Nephron progenitor cell (in vitro differentiated cells): ENCODE measurements at places on chromosomes 6 and 20.
A peak's percentile ranks its signal among the peaks of the same experiment; 100 is the strongest.

- peaks cover 41% of the 10 kb centered on the region for H3K36me3 ChIP-seq
- H3K27me3 ChIP-seq, result no peaks in the 10 kb centered on the region
- peaks cover 16% of the 10 kb centered on the region for H3K4me1 ChIP-seq
- H3K4me3 ChIP-seq, result no peak overlapping the region
Measured at GRCh38 chr6:161038229-161039031, 46.9 kb downstream of the MAP3K4 start.

DNA sequence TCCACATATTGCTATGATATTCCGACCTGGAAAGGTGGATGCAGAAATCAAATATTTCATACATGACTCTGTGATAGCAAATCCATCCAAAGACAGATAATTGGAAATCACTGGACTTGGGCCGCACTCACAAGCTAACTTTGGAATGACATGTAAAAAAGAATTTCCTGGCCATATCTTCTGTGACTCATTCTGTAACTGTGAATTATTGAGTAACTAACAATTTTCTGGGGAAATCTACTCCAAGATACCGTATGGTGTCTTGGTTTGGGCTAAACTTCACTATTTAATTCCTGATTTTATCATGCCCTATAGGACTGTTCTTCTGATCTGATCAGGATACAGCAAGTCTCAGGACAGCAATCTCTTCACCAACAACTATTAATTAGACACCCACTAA lies 92.7 kb upstream of the LY86 start:
- peaks cover 7% of the 10 kb centered on the region for H3K27me3 ChIP-seq
- no peak for DNase-seq
- no peak overlapping the region for H3K27ac ChIP-seq

DNA sequence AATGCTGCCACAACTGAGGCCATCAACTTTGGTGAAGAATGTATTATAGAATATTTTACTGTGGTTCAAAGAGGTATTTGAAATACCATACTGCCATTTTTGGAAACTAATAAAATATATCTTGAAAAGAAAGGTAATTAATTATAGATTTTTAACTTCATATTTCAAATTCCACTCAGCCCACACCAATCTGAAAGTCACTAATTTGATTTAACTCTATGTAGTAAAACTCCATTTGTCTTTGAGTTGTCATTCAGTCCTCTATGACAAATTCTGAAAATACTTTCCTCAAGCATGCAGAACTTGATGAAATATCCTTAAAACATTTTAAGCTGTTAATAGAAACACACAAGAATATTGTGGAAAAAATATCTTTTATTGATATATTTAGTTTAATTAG lies 1196.7 kb upstream of the CITED2 start:
- H3K36me3 ChIP-seq, result no peaks in the 10 kb centered on the region
- no peaks in the 10 kb centered on the region for H3K27me3 ChIP-seq
- no peak for DNase-seq
- H3K4me3 ChIP-seq, result no peak overlapping the region
- no peak overlapping the region for H3K27ac ChIP-seq

DNA sequence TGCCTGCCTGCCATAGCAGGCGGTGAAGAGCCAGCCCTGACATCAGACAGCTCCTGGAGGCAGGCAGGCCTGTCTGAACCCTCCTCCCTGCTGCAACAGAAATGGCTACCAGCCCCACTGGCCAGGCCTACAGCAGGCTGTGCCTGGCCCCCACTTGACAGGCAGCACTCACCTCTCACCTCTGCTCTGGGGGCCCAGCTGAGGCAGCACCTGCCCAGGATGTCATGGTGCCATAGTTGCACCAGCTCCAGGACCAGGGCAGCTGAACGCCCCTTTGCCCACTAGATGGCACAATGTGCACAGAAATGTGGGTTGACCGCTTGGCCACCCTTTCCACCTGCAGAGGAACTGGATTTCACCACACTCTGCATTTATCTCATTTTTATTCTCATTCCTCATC lies 30.6 kb downstream of the MRPL14 start:
- no peaks in the 10 kb centered on the region for H3K4me1 ChIP-seq
- no peak overlapping the region for H3K4me3 ChIP-seq
- peaks cover 3% of the 10 kb centered on the region for H3K27me3 ChIP-seq
- DNase-seq, result peak; percentile 67

DNA sequence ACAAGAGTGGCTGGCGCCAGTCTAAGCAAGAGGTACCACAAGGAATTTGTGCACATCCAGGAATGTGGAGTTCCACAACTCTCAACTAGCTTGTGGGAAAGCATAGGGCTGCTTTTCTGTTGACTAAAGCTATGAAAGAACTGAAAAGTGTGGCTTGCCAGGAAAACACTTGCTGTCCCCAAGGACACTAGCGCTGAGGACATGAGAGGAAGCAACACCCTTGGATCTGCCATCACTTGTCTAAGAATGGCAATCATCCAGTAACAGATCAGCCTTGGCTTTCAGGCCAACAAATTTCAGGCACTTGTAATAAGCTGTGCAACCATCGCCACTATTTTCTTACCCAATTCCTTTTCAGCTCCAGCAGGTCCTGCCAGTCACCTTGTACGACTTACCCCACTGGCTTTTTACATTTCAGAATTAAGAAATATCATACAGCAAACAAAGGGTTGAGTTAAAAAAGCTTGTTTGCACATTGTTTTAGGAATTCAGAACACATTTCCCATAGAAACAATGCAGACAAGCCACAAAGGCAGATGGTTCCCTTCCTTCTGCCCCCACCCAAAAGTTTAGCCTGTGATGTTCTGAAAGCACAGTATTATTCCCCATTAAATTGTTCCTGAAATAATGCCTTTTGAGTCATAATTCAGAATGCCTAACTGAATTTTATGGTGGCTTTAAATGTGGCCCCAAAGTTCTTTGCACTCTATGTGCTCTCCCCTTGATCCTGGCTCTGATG lies 57.9 kb upstream of the SSTR4 start:
- no peak overlapping the region for H3K27ac ChIP-seq
- no peaks in the 10 kb centered on the region for H3K4me1 ChIP-seq
- no peaks in the 10 kb centered on the region for H3K36me3 ChIP-seq
- no peak overlapping the region for H3K4me3 ChIP-seq
- peaks cover 8% of the 10 kb centered on the region for H3K27me3 ChIP-seq

DNA sequence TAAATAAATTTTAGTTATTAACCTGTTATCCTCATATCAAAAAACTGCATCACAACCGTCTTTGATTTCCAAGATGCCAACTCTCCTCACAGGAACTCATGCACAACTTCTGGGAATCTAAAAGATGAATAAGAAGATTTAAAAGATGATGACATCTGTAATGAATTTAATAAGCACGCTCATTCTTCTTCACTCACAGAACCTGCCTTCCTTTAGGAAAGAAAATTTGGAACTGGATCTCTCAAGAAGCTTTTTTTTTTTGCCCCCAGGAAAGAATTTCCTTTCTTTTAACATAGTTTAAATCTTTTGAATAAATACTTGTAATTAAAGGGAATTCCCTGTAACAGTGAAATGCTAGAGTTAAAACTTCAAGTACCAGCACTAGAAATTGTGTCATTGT lies 161.5 kb downstream of the HIVEP2 start:
- H3K36me3 ChIP-seq, result no peaks in the 10 kb centered on the region
- H3K27ac ChIP-seq, result no peak overlapping the region
- H3K4me1 ChIP-seq, result peaks cover 5% of the 10 kb centered on the region
- H3K4me3 ChIP-seq, result no peak overlapping the region
- H3K27me3 ChIP-seq, result no peaks in the 10 kb centered on the region

- no peak overlapping the region for H3K27ac ChIP-seq
- no peak for DNase-seq
- H3K36me3 ChIP-seq, result no peaks in the 10 kb centered on the region
- H3K4me1 ChIP-seq, result no peaks in the 10 kb centered on the region
Measured at GRCh38 chr6:64777941-64778785, 928.9 kb downstream of the EYS start.

DNA sequence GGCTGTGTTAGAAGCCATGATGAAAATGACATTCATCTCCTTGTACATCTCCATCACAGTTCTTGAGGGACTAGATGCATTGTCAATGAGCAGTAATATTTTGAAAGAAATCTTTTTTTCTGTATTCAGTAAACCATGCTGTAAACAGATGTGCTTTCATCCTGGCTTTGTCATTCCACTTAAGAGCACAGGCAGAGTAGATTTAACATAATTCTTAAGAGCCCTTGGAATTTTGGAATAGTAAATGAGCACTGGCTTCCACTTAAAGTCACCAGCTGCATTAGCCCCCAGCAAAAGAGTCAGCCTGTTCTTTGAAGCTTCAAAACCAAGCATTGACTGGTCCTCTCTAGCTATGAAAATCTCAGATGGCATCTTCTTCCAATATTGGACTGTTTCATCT lies 197.8 kb upstream of the HDDC2 start:
- H3K27ac ChIP-seq, result no peak overlapping the region
- no peak overlapping the region for H3K4me3 ChIP-seq
- DNase-seq, result no peak
- H3K36me3 ChIP-seq, result no peaks in the 10 kb centered on the region
- H3K27me3 ChIP-seq, result peaks cover 4% of the 10 kb centered on the region

DNA sequence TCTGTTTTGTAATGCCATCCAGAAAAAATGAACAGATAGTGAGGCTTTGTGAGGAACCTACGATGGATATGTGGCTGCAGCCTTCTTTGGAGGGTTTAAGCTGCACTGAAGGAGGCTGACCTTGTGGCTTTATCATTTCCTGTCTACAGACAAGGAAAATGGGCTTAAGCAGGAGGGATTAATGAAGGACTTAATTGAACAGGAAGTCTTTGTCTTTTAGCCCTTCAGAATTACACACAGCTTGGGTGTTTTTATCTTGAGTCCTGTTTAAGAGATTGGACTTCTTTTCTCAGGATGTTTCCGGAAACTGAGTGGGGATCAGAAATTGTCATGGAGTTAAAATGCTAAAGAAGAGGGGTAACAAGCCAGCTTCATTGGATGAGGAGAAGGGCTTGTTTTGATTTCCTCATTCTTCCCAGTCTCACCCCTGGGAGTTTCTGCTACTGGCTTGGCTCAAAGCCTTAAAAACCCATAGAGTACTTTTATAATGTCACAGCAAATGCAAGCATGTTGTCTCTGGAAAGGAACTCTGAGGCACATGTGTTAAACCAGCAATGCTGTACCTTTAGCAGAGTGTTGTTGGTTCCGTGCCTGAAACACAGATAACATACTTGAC lies 193.6 kb downstream of the JARID2 start:
- H3K27me3 ChIP-seq, result no peaks in the 10 kb centered on the region
- peak overlapping the region; percentile 70 for H3K27ac ChIP-seq
- H3K4me3 ChIP-seq, result no peak overlapping the region
- no peak for DNase-seq

- peak; percentile 56 for DNase-seq
- peaks cover 86% of the 10 kb centered on the region for H3K27me3 ChIP-seq
- H3K27ac ChIP-seq, result no peak within 1 kb of the TSS
- H3K4me3 ChIP-seq, result peak within 1 kb of the TSS; percentile 72
- H3K4me1 ChIP-seq, result peaks cover 34% of the 10 kb centered on the region
Measured at GRCh38 chr20:59300333-59301081, at the start of gene EDN3. Gene EDN3 (plus strand): TSS chr20:59300611. CDS start chr20:59300813, 202 bp downstream.

DNA sequence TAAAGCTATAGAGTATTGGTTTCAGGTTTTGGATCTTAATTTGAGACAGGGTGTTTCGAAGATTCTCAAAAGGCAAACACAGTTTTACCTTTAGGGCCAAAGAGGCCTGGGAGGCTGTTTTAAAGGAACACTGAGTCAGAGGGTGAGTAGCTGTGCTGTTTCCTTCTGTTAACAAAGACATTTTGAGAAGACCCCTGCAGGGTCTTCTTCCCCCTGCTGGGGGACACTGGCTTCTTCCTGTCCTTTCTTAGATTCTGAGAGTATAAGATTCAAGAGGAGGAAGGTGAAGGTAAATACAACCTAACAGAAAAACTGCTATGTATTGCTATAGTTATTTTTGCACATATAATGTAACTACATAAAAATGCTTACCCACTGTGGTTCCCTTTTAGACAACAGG lies 19.0 kb downstream of the HS3ST5 start:
- H3K27ac ChIP-seq, result no peak overlapping the region
- no peak for DNase-seq
- H3K27me3 ChIP-seq, result no peaks in the 10 kb centered on the region
- peaks cover 4% of the 10 kb centered on the region for H3K4me1 ChIP-seq
- H3K36me3 ChIP-seq, result no peaks in the 10 kb centered on the region

DNA sequence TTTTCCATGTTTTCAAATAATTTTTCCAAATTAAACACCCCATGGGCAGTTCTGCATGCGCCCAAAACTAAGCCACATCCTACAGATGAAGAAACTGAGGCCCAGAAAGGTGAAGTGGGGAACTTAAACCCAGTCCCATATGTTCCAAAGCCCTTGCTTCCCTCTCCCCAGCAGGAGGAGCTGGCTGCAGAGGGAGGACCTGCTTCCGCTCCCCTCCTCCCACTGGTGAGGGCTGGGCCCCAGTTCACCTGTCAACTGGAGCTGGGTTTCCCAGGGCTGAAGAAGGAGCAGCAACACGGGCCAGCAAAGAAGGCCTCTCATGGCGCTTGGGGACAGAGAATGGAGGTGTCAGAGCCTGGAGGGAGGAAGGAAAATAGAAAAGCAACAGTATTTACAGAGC lies 1.4 kb upstream of the RBPJL start:
- no peak overlapping the region for H3K27ac ChIP-seq
- H3K27me3 ChIP-seq, result peaks cover 52% of the 10 kb centered on the region
- H3K36me3 ChIP-seq, result no peaks in the 10 kb centered on the region
- DNase-seq, result no peak
- H3K4me3 ChIP-seq, result no peak overlapping the region

DNA sequence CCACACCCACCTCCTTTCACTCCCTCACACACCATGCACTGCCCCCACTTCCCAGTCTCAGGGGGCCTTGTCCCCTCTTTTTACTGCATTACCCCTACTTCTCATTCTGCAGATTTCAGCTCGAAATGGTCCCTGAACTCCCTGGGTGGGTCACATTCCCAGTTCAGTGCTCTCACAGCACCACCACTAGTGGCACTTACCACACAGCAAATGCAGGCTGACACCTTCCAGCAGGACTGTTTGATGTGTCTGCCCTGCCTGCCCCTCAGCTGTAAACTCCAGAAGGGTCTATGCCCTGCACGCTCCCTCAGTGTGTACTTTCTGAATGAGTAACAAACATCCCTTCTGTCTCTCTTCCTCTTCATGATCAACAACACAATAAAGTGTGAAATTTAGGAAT lies 4.0 kb downstream of the DYNLT1 start:
- peak overlapping the region; percentile 53 for H3K4me3 ChIP-seq
- no peak for DNase-seq
- peak overlapping the region; percentile 12 for H3K27ac ChIP-seq
- peaks cover 5% of the 10 kb centered on the region for H3K27me3 ChIP-seq
- H3K36me3 ChIP-seq, result peaks cover 64% of the 10 kb centered on the region

GRCh38 chr20:38132156-38132909 lies 32.7 kb downstream of the TGM2 start:
- H3K36me3 ChIP-seq, result no peaks in the 10 kb centered on the region
- H3K27me3 ChIP-seq, result peaks cover 12% of the 10 kb centered on the region
- no peak for DNase-seq
- peaks cover 29% of the 10 kb centered on the region for H3K4me1 ChIP-seq

DNA sequence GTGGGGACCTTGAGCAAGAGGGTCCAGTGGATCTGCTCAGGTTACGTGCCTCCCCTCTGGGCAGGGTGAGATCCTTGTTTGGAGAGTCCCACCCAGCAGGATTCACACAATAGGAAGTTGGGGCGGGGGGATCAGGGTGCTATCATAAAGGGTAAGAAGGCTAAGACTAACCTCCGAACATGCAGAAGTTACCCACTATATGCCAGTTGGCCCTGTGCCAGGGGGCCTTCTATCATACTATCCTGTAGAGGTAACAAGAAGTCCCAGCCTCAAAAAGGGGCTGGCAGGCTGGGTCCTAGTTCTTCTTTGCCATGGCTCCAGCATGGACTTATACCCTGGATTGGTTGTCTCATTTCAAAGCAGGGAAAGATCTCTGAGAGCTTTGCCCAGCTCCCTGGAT lies 94.1 kb downstream of the CDH26 start:
- no peak overlapping the region for H3K27ac ChIP-seq
- no peak for DNase-seq
- H3K4me3 ChIP-seq, result no peak overlapping the region
- peaks cover 32% of the 10 kb centered on the region for H3K27me3 ChIP-seq
